ENCODE measurements at places on chromosomes 6 and 20.

DNA sequence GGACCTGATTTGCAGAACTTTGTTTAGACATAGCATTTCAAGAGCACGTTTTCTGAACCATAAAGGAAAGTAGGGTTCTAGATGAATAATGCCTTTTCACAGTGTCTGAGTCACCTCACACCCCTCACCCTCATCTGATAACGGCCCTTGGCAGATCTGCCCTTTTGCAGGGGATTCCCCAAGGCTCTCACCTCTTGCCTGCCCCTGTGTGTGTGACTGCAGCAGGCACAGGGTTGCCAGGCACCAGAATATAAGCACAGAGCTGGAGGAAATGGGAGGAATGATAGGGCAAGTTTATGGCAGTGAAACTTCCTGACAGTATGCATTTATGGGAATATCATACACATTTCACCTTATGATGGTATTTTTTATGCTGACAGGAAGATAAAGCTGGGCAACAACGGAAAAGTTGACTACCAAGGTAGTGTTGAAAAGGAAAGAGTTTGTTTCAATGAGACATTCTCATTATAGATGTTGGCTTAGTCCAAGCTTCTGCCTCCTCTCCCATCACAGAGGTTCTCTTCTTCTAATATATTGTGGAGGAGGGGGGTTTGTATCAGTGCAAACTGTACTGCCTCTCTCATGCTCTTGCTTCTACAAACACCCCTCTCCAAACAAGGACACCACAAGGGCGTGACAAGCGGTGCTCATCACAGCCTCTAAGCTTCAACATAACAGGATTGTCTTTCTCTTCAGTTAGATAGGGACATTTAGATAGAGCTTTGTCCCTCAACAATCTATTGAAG, 101.5 kb upstream of the BACH2 start:
- DNase-seq = no peak

DNA sequence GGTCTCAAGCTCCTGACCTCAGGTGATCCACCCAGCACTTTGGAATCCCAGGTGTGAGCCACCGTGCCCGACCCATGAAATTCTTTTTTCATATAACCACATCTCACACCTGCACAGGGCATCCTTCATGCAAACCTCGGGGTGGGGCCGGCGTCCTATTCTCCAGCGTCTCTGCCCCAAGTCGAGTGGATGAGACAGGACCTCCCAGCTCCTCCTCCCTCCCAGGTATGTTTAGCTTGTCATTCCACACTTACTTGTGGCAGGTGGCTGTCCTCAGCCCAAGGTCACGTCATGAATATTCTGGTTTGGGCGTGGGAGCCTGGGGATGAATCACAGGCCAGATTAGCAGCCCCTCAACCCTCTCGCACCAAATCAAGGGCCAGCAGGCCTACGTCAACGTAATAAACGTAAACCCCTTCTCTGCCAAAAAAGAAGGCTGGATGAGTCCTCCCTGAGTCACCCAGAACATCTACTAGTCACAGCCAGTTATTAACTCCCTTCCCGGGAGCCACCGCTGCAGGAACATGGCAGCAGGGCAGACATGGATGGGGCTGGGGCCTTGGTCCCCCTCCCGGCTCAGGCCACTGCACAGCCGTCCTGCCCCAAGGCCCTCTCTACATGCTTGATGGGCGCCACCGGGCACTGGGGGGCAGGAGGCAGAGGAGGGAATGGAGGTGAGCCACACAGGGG, 91.7 kb downstream of the YTHDF1 start:
- no peak for DNase-seq

DNA sequence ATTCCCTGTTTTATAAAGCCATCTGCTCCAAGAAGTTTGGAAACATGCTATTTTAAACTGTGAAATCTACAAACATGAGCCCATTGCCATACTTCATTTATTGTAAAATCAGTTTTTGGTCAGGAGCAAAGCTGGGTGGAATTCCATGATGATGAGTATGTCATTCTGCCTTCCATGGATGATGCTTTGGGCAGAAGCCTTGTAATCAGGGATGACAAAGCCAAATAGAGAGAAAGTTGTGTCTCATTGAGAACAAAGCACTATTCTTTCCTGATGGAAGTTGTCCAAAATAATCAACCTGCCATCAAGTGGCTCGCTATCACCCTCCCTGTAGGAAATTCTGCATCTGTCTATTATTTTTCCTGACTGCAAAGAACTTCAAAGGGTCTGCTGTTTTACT, 313.0 kb upstream of the DEFB112 start:
- no peak for DNase-seq

GRCh38 chr6:157145656-157146285, 177.5 kb downstream of the TMEM242 start:
- DNase-seq = no peak

DNA sequence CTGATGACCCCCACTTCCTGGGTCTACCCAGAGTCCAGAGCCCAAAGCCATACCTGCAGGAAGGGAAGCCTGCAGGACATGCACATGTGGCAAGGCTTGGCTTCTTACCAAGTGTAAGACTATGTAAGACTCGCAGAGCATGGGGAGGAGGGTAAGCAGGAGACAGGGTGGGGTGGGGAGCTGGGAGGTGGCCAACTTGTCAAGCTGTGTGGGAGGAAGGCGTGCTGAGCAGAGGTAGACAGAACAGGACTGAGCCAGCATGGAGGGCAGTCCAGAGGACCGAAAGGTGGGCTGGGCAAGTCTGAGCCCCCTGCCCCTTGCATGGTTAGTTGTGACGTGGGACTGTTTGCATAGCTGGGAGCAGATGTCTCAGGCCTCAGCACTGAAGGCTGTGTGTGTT, 53.4 kb upstream of the RNF24 start:
- no peak for DNase-seq

DNA sequence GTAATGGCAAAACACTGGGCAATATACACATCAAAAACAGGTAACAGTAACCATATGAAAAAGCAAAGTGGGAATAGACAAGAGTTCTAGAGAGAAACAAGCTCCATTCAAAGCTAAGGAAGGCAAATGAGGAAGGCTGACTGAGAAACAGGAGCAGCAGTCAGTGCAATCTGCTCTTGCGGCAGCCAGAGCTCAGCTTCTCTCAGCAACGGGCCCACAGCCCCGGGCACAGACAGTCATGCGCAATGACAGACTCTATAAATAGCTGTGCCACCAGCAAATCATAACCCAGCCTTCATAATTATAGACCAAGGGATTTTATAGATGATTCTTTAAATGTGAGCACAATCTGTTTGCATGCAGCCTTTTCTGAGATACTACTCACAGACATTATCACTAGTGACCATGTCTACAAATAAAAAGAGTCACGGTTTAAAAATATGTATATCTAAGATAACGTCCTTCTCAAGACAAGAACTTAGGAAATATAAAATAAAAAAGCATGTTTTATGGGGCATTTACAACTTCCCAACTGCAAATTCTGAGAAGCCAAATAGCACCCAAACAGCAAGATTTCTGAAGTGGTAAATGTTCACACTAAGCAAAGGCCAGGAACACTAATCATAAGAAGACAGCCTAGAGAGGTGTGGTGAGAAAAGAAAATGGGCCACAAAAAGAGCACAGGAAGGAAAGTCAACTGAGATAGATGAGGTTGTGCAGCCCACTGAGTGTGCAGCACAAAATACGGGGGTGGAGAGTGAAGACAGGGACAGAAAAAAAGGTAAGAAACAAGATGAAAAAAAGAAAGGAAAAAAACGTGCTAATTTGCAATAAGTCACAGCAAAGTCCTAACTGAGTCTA, 39.9 kb upstream of the BEND6 start:
- no peak for DNase-seq

DNA sequence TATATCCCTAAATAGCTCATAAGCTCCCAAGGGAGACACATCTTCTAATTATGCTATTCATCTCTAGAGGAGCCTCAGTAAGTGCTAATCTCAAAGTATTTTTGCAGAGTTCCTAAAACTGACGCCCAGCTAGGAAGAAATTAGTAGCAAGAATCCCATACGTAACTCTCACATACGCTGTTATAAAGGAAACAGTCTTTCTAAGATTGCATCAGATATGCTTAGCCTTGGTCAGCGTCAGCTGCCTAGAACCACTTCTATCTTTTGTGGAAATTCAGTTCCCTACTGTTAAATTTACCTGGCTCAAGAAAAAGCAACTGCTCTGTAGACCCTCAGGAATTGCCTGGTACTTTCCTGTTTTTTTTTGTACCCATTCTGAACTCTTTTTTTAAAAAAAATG, 13.6 kb downstream of the RIPOR2 start:
- no peak for DNase-seq

DNA sequence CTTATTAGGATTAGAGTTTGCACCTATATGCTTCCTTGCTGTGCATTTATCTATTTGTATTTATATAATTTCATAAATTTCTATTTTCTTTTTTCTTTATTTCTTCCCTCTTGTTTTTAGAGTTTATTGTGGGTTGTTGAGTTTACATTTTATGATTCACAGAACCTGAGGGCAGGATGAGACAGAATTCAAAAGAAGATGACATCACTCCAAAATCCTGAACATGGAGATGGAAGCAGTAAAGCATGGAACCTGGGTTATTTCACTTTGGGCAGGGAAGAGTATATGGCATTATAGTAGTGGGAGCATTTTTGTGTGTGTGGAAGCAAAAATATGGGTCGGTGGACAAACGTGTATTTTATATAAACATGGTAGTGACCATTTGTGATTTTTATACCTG, 157.5 kb downstream of the RFX6 start:
- DNase-seq = no peak

DNA sequence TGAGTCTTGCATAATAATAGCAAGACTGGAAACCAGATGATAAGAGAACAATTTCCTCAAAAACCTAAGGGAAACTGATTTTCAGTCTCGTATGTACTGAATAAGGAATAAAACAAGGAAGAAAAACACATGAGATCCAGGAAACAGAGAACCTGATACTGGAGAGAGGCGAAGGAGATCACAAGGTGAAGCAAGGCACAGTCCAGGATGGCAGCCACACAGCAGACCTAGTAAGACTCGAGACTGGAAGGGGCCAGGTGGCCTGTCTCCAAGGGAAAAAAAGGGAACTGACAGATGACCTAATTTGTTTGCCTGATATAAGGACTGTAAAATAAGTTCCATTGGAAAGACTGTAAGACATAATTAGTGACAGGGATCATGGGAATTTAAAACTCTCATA, 71.1 kb downstream of the TASP1 start:
- DNase-seq = no peak

GRCh38 chr6:167797011-167797471, 29.7 kb upstream of the AFDN start:
- no peak for DNase-seq

GRCh38 chr6:151357758-151358436, 33.5 kb downstream of the ZBTB2 start:
- DNase-seq = no peak

DNA sequence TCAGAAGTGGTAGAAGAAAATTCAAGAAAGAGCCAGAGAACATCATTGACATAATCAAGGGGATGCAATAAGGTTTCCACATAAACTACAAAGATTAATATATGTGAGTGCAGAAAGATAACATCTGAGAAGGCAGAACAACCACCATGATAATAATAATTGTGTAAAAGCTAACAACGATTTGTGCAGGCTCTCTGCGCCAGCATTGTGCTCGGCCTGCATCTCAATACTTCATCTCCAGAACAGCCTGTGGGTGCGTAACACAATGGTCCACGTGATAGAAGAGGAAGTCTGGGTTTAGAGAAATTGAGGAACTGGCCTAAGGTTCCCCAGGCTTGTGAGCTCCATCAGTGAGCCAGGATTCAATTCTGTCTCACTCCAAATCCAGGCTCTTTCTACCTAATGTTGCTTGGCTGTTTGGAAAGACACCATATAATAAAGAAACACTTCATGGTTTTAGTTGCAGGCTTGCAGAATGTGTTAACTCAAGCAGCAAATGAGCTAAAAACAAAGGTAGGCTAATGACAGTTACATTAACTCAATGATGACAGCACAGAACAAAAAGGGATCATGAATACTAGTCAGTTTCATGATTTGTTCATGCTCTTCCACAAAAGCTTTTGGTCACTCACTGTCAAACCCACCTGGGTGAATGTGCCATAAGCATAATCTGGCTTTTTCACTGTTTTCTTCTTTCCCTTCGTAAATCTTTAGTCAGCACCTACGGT, 71.2 kb downstream of the LY86 start:
- no peak for DNase-seq

GRCh38 chr6:101770116-101770515, 376.6 kb downstream of the GRIK2 start:
- no peak for DNase-seq

DNA sequence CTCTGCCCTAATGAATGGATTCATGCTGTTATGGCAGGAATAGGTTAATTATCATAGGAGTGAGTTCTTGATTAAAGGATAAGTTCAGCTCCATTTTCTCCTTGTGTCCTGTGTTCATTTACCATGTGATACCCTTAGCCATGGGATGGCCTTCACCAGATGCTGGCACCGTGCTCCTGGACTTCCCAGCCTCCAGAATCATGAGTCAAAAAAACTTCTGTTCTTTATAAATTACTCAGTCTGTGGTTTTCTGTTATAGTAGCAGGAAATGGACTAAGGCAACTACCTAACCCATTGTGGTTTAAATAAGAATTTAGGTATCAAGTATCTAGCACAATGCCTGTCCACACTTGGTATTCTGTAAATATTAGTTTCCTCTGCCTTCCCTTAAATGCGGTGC, 223.5 kb downstream of the MEI4 start:
- no peak for DNase-seq

GRCh38 chr6:99603421-99604165, 3.0 kb upstream of the PRDM13 start:
- no peak for DNase-seq

GRCh38 chr6:45537539-45537938, 159.8 kb upstream of the SUPT3H start:
- no peak for DNase-seq

DNA sequence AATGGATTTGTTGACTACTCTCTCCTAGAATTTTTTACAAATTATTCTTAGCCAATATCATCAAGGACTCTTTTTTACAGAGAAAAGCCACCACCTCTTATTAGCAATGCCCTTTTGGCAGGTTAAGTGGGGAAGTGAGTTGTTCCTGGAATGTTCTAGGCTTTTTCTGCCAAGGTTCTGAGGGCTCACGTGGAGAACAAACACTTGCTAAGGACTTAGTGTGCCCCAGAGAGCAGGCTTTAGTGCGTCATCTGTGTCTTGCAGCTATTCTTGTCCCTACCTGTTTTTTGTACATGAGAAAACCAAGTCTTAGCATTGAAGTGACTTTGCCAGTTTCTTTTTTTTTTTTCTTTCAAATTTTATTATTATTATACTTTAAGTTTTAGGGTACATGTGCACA, 33.5 kb downstream of the CFAP61 start:
- peak; percentile 35 for DNase-seq

DNA sequence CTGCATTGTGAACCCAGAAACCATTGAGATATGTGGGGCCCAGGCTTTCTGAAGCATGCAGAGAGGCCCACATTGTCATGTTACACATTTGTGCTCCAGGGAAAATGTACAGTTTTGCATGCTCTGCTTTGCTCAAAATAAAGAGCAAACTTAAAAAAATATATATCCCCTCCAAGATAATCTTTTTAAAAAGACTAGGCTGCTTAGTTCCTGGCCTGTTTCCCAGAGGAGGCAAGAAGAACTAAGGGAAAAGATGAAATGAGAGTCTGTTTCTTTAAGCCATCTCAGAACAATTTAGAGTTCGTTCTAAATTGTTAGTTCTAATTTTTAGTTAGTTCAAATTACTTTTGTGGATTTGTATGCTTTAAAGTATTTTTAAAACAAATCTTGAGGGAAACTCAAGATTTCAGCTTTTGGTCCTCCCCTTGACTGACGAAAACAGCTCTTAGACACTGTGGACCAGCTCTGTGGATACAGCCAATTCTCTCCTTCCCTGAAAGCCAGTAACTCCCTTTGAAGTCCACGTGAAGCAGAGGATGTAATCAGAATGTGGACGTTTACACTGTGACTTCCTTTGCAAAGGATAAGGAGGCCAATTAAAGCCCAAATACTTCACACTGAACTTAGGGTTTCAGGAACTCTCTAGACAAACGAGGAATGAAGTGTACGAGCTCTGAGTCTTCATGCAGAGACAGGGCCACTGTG, 84.7 kb downstream of the CD164 start:
- no peak for DNase-seq

Data from DMS79 (cell line).